ENCODE measurements at places on chromosomes 1 and 21. TPM values are rescaled to one million over a fixed set of nuclear protein-coding genes. Genes with fewer than 3 reads are reported as not detected.

ARV1 gene
- polyA plus RNA-seq: 29.0 TPM

MAP3K21 gene
- 36.6 TPM for polyA plus RNA-seq

LCA5L gene
- 7.0 TPM for polyA plus RNA-seq

AJAP1 gene
- polyA plus RNA-seq: 0.68 TPM

SLC1A7 gene
- 0.05 TPM for polyA plus RNA-seq

CYP4X1 gene
- 7.4 TPM for polyA plus RNA-seq

ESRRG gene
- 45.0 TPM for polyA plus RNA-seq

AMPD1 gene
- not detected for polyA plus RNA-seq

CHI3L2 gene
- polyA plus RNA-seq: 0.20 TPM

HSPG2 gene
- polyA plus RNA-seq: 154 TPM

FCAMR gene
- polyA plus RNA-seq: 7.7 TPM

DISP1 gene
- polyA plus RNA-seq: 17.2 TPM

SPRR2D gene
- polyA plus RNA-seq: not detected

FMO5 gene
- polyA plus RNA-seq: 10.5 TPM

FCRL2 gene
- 0.17 TPM for polyA plus RNA-seq

TMEM79 gene
- 5.9 TPM for polyA plus RNA-seq

TDRD10 gene
- 1.4 TPM for polyA plus RNA-seq

SAMD13 gene
- 6.6 TPM for polyA plus RNA-seq
